Left renal cortex interstitium (tissue), 4 donors: ENCODE measurements at places on chromosomes 3 and 15.
A peak's percentile ranks its signal among the peaks of the same experiment; 100 is the strongest.

DNA sequence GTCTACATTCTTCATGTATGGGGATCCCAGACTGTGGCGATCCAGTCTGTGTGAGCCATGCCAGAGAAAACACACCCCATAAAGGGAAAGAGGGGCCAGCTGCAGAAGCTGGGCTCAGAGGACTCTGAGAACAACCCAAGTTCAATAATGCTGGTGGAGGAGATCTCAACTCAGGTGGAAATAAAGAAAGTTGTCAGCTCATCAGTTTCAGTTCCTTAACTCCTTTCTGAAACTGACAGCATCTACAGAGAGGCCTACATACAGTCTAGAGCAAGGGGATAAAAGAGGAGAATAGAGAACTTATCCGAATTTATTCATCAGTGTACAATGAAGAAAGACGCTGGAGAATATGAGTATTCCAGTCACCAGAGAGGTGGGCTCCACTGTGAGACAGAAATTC, 77.0 kb downstream of the NTRK3 start:
- DNase-seq, result no peak

DNA sequence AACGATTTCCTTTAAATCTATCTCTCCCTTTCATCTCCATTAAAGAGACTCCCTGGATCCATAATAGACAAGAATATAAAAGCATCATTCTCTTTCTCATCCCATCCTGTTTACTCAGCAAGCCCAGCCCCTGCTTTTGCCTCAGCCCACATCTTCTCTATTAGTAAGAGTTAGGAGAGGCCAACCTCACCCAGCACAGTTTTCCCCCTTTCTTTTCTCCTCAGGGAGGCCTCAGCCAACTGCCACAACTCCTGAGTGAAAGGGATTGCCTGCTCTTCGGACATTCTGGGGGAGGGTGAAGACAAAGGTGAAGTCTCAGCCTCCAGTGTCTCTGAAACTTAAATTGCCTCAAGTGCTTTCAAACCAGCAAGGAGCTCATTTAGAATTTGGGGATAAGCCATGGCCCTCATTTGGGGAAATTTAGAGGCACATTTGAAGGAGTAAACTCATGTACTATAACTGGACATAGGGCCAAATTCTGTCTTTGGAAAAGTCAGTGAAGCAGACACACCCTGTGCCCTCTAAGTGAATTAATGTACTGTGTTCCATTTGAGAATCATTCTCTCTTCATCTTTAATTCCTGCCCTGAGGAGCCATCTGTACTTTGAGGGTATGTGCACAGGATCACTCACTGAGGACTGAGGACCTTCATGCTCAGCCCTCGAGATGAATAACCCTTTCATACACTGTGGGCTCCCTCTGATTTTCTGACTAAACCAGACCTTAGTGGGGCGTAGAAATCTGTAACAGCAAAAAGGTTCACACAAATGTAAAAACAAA, 82.5 kb downstream of the SOX2 start:
- DNase-seq, result no peak

DNA sequence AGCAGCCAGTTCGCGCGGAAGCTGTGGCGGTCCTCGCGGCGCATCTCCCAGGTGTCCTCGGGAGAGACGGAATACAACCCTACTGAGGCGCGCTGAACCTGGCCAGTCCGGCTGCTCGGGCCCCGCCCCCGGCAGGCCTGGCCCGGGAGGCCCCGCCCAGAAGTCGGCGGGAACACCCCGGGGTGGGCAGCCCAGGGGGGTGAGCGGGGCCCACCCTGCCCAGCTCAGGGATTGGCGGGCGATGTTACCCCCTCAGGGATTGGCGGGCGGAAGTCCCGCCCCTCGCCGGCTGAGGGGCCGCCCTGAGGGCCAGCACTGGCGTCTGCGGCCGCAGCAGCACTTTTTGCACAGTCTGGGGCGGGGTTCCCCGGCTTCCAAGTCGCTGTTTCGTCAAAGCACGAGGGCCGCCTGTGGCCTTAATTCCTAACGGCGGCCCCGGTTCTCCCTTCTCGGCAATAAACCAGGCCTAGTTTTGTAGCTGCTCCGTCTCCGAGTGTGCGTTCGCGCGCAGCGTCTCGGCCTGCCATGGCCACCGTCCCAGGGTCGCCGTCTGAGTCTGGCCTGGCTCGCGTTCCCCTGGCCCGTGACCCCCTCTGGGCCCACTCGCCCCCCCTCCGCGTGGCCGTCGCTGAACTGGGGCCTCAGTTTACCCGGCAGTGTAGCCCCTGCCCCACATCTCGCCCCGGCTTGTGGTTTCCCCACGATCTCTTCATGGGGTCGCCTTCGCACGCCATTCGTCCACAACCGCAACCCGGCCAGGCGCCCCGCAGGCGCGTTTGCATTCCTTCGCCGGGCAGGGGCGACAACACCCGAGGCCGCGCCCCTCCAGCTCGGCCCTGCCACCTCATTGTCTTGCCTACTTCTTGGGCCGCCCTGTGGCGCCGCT, 30.0 kb downstream of the NBEAL2 start:
- peak; percentile 85 for DNase-seq

DNA sequence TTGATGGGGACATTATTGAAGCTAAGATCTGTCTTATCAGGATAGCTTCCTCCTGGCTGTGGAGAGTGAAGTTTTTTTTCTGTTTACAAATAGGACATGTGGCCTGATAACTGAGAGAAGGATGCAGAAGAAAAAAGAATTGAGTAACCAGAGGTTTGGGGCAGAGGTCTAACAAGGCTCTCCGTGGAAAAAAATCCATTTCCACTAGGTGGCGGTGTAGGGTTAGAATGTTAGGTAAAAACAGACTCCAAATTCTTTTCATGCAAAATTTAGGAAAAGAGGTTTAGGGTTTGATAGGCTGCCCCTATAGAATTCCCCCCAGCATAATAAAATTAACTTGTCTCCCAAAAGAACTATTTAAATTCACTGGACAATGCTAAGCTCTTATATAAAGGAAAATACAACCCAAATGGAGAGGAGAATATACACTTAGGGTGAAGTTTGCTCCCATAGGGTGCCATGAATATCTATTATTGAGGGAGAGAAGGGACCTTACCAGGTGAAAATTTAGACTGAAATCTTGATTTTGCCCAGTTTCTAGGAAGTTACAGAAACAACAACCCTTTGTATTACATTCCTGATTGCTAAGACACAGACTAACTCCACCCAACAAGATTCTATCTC, 1560.4 kb downstream of the OTOL1 start:
- no peak for DNase-seq

DNA sequence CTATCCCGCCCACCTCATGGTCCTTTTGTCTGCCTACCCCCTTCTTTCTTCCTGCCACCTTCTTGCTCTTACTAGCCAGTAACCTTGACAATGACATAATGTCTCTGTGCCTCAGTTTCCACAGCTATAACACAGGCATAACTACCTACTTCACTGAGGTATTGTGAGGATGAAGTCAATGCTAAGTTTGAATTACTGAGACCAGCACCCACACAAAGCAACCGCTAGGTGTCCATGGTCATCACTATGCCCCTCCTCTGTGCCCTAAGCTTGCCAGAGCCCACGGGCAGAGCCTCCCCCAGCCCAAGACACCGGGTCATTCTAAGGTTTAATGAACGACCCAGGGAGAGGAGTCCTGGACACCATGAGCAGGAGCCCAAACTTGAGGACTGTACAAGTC, 101.6 kb downstream of the OXNAD1 start:
- DNase-seq, result no peak

DNA sequence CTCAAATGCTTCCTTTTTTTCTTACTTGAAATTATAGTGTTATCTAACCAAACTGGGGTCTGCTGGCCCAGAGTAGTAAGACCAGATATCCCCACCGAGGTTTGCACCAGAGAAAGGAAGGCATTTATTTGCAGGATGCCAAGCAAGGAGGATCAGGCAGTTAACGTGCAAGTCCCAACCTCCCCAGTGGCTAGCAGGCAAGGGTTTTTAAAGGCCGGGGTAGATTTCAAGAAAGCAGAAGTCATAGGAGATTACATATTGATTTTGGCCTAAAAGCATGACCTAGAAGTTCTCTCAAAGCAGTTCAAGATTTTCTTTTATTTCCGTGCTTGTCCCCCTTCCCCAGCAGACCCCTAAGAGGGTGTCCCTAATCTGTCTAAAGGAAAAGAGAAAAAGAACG, 32.8 kb upstream of the STRIT1 start:
- DNase-seq, result no peak

DNA sequence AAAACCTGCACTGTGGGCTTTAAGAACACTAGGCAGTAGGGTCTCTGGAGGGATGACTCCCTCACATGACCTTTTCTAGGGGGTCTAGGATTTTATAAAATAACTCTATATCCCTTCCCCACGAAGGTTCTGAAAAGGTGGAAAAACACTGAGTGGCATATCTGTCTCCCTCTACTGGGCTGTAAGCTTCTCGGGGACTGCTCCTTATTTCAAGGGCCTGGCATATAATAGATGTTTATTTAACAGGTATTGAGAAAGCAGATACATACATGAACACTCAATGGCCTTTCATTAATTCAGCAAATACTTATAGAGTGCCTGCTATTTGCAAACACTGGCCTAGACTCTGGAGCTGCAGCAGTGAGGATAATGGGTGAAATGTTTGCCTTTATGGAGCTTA, 146.2 kb upstream of the WNT5A start:
- DNase-seq, result no peak

- DNase-seq, result no peak
These were observed 41.3 kb downstream of the WHAMM start for GRCh38 chr15:82850731-82851130.

GRCh38 chr3:126117212-126117611, 33.3 kb upstream of the SLC41A3 start:
- DNase-seq, result no peak

DNA sequence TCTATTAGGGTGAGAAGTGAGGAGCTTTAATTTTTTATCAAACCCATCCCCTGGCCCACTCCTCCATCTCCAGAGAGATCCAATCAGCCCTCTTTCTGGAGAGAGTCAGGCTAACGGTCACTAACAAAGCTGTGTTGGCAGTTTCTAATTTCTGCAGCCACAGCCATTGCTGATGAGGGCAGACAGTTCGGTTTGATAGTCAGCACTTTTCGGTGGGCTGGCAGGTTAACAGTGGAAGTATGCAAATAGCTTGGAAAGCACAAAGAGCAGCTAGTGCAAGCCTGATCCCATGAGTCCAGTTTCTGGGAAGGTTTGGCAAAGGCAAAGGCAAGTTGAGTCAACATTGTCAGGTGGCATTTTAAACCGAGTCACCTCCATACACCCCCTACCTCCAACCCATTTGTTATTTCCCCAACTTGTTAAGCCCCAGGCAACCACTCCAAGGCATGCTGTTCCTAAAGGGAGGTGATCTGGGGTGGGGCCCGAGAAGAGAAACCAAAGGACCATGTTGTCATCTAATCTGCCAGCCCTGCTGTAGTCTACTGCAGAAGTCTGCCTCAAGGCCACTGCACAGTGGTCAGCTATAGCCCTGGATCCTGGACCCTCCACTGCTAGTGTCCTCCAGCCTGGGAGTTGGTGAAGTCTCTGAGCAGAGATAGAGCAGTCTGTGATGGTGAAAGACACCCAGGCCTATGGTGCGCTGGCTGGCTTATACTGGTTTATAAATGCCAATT, 1.7 kb downstream of the CCR1 start:
- DNase-seq, result no peak

- DNase-seq, result no peak
These were observed 79.6 kb downstream of the MLH1 start for GRCh38 chr3:37072892-37073291.

DNA sequence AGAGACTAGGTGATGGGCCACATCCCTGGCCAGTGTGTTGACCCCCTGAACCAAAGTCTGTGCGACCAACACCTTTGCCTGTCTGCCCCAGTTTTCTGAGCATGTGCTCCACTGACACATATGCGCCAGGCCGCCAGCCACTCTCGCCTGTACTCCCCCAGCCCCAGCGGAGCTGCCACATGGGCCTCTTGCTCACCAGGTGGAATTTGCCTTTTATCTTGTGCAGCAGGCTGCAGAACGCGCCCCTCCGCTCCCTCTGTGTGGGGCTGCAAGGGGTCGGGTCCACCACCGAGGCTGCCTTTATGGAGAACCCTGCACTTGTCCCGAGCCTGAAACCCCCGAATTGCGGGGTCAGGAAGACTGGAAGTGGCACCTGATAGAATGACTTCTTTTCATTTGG, 405.7 kb upstream of the NPAP1 start:
- no peak for DNase-seq
